NCI-H2029 (cell line): ENCODE measurements at places on chromosomes 4 and X.

GRCh38 chr4:155795991-155796390 lies 37.2 kb downstream of the GUCY1B1 start:
- DNase-seq: no peak

GRCh38 chr4:184446132-184446658 lies 28.2 kb downstream of the IRF2 start:
- peak; percentile 51 for DNase-seq

- DNase-seq: no peak
Measured at GRCh38 chr4:147814376-147814775, 82.5 kb downstream of the ARHGAP10 start.

GRCh38 chr4:28227764-28228163 lies 1367.1 kb downstream of the STIM2 start:
- no peak for DNase-seq

DNA sequence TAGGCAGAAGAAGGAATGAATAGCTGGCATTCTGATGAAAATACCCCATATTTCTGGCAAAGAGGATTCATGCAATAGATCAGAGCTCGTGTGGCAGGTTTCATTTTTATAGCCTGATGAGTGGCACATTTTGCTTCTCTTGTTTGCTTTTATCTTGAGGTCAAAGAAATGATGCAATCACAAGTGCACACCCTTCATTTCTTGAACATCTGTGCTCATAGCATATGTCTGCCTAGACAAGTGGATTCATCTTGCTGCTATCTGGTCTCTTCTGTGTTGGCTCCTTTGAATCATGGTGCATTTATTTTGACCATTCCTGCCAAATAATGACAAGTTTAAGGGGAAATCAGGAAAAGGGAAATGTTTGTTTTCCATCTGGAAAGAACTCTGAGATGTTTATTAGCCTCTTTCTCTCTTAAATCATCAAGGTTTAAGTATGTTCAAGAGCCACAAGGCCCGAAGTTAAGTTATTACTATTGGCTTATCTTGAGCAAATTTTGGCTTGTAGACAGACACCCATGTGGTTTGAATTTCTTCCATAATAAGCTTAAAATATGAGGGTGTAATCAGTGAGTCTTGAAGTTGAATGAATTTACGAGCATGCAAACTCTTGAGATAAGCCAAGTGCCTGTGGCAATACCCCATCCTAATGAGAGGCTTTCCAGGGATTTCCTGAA lies 59.3 kb upstream of the HS3ST1 start:
- peak; percentile 66 for DNase-seq

DNA sequence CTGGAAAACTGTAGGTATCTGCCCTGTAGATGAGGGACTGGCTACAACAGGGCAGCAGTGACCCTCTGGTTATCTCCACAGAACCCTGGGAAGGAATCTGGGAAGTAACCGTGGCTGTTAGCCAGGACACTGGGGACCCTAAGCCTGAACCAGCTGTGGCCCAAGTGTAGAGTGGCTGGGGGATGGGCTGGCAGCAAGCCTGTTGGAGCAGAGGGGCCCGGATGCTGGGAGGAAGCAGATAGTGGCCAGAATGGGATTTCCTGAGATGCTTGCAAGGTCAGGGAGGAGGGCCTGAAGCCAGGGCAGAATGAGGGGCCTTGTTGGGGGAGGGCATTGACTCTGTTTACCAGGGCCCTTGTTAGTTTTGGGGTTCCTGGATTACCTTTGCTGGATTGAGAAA lies 161.0 kb upstream of the EOLA2 start:
- DNase-seq: no peak

DNA sequence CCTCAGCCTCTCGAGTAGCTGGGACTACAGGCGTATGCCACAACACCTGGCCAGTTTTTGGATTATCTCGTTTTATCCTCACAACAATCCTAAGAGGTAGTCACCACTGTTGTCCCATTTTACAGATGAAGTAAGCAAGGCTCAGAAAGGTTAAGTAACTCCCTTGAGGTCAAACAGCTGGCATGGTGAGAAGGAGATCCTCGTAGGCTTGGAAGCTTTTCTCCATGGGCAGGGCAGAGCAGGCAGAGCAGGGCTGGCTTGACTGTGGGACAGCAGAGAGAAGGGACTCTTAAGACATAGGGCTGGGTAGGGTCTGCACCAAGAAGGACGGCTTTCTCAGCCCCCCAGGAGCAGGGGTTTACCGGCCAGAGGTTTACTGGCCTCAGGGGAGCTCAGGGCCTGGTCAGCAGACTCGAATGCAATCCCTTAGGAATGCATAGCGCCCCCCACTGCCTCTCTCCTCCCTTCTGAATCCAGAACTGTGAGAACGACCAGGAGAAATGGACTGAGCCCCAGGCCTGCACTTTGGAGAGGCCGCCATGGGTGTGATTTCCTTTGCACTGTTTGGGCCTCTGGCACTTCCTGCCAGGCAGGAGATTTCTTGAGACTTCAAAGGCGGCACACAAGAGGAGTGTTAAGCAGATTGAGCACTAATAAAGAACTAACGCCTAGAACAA lies 14.0 kb upstream of the CDKN2AIP start:
- DNase-seq: no peak

DNA sequence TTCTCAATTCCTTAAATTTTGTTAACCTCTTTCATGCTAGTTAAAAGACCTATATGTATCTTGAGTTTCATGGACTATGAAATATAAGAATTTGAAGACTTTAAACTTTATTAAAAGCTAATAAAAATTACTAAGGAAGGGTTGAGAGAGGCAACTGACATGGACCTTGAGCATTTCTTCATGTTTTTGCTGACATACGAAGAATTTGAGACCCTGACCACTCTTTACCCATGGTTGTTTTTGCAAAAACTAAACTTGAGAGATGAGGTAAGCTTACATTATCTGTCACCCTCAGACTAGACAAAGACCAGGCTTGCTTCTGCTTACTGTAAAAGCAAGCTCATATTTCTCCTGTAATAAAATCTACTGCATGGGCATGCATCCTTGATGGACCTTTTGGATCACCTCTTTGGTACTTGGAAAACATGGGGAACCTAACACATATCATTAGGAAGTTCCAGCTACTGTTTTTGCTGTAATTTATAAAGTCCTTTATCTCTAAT lies 338.2 kb upstream of the PABPC4L start:
- DNase-seq: no peak

- no peak for DNase-seq
Measured at GRCh38 chrX:2710041-2710840, 19.1 kb downstream of the CD99 start.

- no peak for DNase-seq
Measured at GRCh38 chrX:38616904-38617303, 55.6 kb downstream of the TSPAN7 start.

- DNase-seq: no peak
Measured at GRCh38 chrX:7071390-7071789, 76.1 kb upstream of the STS start.

- no peak for DNase-seq
Measured at GRCh38 chrX:120090208-120090607, 12.7 kb upstream of the RHOXF2B start.

GRCh38 chr4:177484613-177485021 lies 42.4 kb upstream of the AGA start:
- no peak for DNase-seq

DNA sequence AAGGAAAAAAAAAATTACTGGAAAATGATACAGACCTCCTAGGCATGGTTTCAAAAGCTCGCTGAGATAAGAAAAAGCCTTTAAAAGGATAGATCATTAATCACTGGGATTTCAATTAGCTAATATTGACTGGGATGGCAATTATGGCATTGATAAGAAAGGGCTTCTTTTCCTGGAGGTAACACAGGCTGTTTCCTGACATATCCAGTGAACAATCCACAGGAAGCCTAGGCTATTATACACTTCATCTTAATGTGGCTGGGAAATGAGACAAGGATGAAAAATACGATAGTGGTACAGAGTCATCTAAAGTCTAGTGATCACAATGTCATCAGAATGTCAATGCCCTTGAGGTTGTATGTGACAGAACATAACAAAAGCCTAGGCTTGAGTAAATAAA lies 1579.3 kb downstream of the C4orf33 start:
- DNase-seq: no peak

GRCh38 chr4:3321295-3321889 lies 28.6 kb downstream of the RGS12 start:
- no peak for DNase-seq

GRCh38 chr4:113732967-113733527 lies 28.5 kb downstream of the CAMK2D start:
- no peak for DNase-seq

DNA sequence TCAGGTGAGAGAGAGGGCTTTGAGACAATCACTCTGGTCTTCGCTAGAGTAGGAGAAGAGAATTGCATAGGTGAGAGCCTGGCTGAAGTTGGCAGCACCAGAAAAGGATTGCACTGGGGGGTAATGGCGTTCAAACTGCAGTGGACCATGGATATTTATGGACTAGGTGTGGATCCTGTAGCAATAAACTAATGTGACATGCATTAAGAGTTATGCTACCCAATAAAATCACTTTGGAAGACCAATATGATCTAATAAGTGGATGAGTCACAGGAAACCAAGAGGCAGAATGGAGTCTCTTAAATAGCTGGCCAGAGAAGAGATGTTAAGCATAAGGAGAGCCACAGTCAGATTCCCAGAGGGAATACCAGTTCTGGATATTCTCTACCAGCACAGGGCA lies 259.8 kb downstream of the FBXO8 start:
- DNase-seq: no peak

DNA sequence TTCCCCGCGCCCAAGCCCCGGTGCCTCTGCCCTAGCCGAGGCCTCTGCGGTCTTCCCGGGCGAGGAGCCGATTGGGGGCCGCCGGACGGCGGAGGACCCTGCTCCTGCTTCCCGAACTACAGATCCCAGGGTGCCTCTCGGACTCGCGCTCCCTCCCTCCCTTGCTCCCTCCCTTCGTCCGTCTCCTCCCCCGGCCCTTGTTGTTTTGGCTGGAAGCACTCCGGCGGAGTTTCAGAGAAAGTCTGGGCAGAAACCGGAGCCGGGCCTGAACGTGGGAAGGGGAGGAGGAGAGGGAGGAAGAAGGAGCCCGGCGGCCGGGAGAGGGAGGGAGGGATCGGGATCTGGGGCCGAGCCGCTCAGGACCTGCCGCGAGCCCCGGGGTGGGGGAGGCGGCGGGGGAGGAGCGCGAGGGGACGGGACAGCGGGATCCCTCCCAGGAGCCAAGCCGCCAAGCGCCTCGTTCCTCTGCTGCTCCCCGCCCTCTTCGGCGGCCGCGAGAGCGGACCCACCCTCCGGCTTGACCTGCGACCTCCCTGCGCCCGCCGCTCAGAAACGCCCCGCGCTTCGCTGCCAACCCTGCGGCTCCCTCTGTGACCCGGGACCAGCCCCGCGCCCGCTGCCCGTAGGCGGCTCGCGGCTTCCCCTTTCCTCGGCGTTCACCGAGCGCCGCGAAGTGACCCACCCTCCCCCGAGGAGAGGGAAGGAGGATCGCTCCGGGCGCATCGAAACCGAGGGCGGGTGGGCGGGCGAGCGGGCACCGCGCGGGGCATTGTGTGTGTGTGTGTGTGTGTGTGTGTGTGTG lies 496 bp upstream of the GAB1 start:
- DNase-seq: peak; percentile 7

GRCh38 chr4:165864271-165864670 lies 8.8 kb upstream of the TLL1 start:
- no peak for DNase-seq

GRCh38 chr4:86847571-86847970 lies 1.6 kb downstream of the SLC10A6 start:
- no peak for DNase-seq

- no peak for DNase-seq
Measured at GRCh38 chrX:98412058-98412457, 1528.3 kb downstream of the RPA4 start.

DNA sequence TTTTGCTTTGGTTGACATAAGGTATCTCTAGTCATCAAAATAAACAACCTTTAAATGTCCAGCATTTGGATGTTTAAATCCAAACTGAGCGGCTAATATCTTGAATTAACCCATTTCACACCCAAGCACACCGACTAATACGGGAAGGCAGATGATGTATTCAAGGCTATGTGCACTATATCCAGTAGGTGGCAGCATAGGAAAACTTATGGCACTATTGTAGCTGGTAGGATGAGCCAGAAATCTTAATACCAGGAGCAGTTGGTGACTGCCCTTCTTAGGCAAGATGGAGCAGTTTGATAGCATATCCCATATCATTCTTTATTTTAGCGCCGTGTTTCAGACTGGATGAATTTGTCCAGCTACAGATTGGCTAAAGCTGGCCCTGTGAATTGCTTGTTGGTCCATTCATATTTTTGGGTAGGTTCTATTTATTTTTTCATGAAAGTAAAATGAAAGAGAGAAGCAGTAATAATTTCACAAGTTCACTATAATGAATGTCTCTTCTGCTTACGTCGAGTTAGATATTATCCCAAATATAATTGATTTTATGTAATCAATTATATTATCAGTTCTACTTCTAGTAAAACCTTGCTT lies 24.4 kb downstream of the UCHL1 start:
- DNase-seq: peak; percentile 73

GRCh38 chr4:113952452-113953029 lies 26.9 kb downstream of the ARSJ start:
- peak; percentile 32 for DNase-seq

GRCh38 chr4:56906489-56907393 lies 959 bp upstream of the REST start:
- DNase-seq: no peak

GRCh38 chrX:105219454-105220401 lies 766 bp downstream of the TEX13A start:
- DNase-seq: no peak

DNA sequence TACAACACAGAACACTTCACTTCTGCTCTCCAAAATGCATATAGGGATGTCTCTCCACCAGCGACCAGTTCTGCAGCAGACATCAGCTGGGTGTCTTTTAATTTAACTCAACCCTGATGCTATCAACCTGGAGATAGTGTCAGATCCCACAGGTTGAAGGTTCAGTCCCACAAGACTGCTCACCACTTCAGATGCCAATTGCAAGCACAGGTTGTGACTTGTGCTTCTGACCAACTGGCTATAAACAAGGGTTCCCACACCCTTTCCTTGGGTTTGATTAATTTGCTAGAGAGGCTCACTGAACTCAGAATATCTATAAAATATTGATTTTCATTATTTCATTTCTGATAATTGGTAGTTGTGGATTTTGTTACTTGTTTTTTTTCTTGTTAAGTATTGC lies 177.4 kb upstream of the HS3ST1 start:
- DNase-seq: no peak

- DNase-seq: no peak
Measured at GRCh38 chr4:147809211-147809610, 77.3 kb downstream of the ARHGAP10 start.

- DNase-seq: no peak
Measured at GRCh38 chr4:183563874-183564273, 59.0 kb downstream of the ING2 start.

DNA sequence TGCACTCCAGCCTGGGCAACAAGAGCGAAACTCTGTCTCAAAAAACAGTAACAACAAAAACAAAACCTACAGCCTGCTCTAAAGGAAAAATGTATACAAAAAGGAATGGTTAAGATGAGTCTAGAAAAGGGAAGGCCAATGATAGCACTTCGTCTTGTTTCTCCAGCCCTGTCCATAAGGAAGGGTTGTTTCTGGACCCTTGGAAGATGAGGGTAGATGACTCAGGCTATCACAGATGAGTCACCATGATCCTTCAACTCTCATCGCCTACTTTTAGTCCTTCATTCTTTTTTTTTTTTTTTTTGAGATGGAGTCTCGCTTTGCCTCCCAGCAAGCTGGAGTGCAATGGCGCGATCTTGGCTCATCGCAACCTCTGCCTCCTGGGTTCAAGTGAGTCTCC lies 8.8 kb downstream of the PLA2G12A start:
- no peak for DNase-seq

GRCh38 chr4:56082829-56083228 lies 134.1 kb downstream of the CEP135 start:
- no peak for DNase-seq

GRCh38 chrX:786441-786881 lies 155.9 kb downstream of the SHOX start:
- DNase-seq: no peak

- DNase-seq: no peak
Measured at GRCh38 chr4:2083116-2083825, 24.1 kb downstream of the NAT8L start.
